ENCODE measurements at places on chromosomes 1 and 21.

DNA sequence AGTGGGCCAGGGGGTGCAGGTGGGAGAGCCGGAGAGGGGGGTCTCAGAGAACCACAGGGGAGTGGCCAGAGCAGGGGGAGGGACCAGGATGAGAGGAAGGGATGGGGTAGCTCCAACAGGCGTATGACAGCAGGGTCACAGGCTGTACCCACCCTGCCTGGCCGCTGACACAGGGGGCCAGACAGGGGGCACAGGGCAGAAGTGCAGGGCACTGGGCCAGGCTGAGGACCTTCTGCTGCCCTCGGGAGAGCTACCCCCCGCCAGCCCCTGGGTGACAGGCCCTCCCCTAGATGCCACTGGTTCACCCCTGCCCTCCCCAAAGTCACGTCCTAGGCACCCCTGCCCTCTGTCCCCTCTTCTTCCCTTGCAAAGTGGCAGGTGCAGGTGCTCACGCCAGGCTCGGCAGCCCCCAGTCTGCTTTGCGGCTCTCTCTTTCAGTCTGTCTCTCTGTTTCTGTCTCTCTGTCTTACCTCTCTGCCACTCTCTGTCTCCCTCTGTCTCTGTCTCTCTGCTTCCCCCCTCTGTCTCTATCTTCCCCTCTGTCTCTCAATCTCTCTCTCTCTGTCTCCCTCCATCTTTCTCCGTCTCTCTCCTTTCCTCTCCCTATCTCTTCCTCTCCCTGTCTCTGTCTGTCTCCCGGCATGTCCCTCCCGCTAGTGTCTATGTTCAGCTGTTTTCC, 48.5 kb downstream of the WNT9A start:
- DNase-seq = no peak

GRCh38 chr1:4267381-4268261, 367.5 kb upstream of the C1orf174 start:
- DNase-seq = no peak

DNA sequence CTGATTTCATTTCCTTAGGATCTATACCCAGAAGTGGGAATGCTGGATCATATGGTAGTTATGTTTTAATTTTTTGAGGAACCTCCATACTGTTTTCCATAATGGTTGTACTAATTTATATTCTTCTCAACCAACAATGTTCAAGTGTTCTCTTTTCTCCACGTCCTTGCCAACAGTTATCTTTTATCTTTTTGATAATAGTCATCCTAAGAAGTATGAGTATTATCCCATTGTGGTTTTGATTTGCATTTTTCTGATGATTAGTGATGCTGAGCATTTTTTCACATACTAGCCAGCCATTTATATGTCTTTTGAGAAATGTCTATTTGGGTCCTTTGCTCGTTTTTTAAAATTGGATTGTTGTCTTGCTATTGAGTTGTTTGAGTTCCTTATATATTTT, 38.5 kb downstream of the ABCD3 start:
- DNase-seq = no peak

DNA sequence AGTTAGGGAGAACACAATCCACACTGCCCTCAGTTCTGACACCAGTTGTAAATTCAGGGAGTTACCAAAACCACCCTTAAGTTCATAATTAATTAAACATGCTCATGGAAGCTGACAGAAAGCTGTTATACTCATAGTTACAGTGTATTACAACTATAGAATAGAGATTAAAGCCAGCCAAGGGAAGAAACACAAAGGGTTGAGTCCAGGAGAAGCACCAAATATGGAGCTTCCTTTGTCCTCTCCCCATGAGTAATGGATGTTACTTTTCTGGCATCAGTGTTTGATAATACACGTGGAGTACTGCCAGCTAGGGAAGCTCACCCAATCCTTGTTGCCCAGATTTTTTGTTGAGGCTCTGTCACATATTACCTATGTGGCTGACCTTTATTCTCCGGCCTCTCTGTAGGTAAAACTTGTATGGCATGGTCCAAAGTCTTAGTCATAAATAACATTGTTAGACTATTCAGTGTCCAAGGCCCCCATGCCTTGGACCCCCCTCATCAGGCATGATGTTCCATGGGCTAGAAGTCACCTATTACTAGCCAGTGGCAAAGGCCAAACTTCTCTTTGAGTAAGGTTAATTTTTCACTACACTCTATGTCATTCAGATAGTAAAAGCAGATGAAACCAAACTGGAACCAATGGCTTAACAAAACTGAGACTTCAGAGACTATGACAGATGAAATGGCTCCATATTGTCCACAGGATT, 175.7 kb downstream of the GPR52 start:
- no peak for DNase-seq

GRCh38 chr1:88433556-88433955, 250.5 kb upstream of the PKN2 start:
- DNase-seq = no peak

DNA sequence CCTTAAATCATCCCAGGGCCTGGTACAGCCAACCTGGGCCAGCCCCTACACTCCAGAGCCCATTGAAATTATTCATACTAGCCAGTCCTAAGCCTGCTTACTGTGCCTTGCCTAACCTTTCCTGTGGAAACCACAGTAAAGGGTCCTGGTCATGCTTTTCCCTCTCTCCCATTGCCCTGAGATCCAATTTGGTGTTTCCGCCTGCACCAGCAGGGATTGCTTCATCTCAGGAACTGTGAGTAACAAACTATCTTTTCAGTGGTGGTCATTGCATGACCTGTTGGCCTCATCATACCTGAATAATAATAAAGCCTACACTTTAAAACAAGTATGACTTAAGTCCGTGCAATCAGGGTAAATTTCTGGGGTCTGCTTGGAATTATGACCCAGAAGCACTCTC, 18.7 kb upstream of the GALNT2 start:
- DNase-seq = no peak

DNA sequence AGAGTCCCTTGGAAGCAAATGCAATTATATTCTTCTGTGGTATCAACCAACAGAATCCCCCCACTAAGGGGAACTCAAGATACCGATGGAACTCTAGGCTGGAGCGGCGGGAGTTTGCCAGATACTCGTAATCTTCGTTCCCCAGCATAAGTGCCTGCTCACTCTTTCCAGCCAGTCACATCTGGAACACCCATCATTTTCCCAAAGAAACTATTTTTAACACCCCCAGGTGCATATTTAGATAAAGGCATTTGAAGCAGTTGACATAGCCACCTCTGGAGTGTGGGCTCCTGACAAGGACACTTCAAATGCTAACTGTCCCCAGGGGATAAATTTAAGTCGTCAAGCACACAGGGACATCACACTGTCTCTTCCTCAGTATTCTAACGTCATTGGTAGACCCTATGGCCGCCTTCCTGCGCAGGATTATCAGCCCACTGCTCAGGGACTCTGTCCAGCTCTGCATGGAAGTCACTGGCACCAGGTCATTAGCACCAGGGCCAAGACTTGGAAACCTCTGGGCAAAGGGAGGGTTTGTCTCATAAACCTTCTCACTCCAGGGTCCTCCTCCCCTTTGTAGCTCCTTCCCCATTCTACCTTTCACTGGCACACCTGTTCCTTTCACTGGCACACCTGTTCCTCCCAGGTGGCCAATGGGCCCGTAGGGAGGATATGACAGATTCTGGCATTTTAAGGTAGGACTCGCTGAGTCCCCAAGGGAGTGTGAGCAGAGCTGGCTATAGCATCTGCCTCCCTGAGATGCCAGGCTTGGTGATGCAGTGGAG, 48.8 kb downstream of the H3-3A start:
- no peak for DNase-seq

DNA sequence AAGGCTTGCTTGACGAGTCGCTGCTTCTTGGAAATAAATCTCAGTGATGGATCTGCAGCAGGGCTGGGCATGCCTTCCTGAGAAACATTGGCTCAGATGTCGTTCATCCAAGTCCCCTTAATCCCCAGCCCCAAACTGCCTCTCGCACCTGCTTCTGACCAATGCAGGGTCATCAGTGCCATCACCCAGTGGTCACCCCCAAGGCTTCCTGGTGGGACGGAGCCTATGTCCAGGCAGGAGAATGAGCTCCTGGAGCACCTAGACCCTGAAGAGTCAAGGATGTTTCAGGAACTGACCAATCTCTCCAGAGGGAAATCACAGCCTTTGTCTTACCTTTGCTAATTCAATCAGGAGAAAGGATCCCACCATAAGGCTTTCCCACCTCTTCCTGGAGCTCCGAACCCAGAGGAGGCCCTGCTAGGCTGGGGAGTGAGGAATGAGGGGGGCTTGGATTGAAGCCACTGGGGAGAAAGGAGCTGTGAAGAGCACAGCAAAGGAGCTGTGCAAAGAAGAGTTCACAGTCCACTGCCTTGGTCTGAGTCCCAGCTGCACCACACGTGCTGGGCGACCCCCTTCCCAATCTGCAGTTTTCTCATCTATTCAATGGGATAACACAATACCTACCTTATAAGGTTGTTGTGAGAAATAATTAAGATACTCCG, 416.1 kb downstream of the NPHP4 start:
- no peak for DNase-seq

- DNase-seq = no peak
Observed at GRCh38 chr1:166184897-166185296, 18.1 kb upstream of the FAM78B start.

DNA sequence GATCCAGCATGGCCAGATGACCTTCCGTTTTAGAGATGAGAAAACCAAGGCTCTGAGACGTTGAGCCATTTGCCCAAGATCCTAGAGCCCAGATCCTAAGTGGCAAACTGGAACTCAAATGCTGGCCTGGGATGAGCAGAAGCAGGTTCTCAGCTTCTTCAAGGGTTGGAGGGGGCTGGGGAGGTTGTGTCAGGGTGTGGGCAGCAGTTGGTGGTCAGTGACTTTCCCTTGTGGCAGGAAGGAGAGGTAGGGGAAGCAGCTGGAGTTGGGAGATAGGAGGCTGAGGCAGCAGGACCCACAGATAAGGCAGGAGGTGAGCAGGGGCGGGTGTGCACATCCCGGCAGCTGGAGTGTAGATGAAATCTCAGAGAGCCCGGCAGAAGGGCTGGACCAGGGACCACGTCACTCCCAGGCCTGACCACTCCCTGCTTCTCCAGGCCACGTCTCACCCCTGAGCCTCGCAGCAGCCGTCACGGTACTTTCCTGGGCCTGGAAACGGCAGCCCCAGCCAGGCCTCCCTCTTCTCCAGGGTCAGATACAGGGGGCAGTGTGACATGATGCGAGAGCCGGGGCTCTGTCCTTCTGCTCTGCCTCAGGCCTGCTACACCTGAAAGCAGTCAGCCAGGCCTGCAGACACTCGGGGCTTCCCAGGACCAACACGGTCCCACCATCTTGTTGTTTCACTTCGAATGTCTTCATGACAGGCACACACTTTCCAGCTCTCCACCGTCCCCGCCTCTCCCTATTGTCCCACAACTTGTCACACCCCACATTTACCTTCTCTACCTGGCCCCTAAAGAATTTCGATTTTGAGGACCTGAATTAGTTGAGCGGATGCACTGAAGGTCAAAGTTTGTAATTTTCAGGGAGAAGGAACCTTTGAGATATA, 11.5 kb upstream of the LAPTM5 start:
- no peak for DNase-seq

- no peak for DNase-seq
Observed at GRCh38 chr1:183291802-183292514, 105.9 kb downstream of the LAMC2 start.

DNA sequence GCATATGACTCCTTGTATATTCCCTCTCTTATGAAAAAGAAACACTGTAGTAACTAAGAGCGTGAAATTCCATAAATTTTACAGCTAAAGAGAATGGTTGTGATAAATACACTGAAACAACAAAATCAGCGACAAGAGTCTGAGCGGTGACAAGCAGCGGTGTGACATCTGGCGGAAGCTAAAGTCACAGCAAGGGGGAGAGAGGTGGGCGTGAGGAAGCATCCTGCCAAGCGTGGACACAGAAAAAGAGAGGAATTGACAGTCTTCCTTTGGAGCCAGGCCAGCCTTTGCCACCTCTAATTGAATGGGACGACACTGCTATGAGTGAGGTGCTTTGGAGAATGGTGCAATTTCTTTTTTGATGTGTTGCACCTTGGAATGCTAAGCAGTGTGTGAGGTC, 25.9 kb downstream of the PSMB2 start:
- no peak for DNase-seq

DNA sequence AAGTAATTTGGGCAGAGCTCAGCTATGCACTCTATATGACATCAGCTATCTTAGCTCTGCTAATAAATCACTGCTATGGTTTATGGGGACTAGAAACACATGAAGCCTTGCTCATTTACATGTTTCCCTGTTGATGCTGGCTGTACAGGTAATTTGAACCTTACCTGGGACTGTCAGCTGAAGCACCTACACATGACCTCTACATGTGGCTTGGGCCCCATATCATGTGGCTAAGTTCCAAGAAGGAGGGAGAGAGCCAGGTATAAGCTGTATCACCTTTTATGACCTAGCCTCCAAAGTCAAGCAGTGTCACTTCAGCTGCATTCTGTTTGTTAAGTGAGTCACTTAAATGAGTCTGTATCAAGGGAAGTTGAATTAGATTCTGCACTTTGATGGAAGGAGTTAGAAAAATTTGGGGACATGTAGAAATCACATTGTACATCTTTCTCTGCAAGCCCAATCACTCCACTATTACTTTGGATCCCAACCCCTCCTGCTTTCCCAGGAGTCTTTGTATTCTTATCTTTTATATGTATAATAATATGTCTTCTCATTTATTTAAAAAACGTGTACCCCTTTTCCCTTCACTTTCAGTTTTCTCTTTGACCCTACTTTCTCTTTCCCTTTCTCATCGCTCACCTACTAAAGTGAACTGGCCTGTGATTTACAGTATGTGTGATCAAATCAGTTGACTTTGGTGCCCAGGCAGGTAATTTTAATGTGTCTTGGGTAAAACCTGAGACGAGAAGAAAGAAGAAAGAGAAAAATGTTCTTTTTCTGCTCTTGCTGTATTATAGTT, 53.4 kb upstream of the PRKACB start:
- no peak for DNase-seq

GRCh38 chr1:15124362-15125100, 29.0 kb upstream of the TMEM51 start:
- DNase-seq = no peak

- DNase-seq = no peak
Observed at GRCh38 chr1:109677459-109677858, 9.6 kb downstream of the GSTM2 start.

GRCh38 chr1:2556678-2557481, 709 bp downstream of the TNFRSF14 start:
- no peak for DNase-seq

DNA sequence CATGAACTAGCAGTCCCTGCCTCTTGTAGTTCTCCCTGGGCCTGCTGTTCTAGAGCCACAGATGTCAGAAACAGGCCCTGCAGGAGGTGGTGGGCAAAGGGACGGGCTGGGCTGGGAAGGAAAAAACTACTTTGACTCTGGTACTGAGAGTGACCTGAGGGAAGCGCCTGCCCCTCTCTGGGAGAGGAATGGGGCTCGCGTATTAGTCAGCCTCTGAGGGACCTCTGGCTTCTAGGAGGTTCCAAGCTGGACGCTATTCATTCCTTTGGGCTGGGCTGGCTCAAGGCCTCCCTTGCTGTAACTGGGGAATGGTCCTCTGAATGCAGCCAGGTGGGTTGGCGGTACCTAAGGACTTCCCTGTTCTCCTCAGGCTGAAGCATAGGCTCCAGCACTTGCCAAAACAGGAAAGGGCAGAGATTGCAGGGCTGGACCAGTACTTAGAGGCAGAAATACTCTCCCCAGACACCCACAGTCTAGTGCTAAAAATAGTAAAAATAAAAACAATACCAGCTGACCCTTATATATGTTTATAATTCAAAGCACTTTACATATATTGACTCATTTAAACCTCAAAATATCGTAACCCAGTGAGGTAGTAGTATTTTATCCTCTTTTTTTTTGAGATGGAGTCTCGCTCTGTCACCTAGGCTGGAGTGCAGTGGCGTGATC, 7.1 kb downstream of the POMGNT1 start:
- no peak for DNase-seq

- no peak for DNase-seq
Observed at GRCh38 chr1:240575981-240576662, 35.8 kb downstream of the GREM2 start.

All from brain (organoid and tissue), 16 donors.